ENCODE measurements at places on chromosomes 13 and 19. TPM values are rescaled to one million over a fixed set of nuclear protein-coding genes. Genes with fewer than 3 reads are reported as not detected.

Gene CGB5
- not detected for total RNA-seq

Gene ANKRD24
- total RNA-seq, result 0.82 TPM

Gene SLC25A41
- 0.44 TPM for total RNA-seq

Gene SLC1A6
- total RNA-seq, result not detected

Gene SRRM5
- total RNA-seq, result 0.37 TPM

Gene CLDND2
- 27.8 TPM for total RNA-seq

Gene ITGBL1
- total RNA-seq, result not detected

Gene EFNA2
- total RNA-seq, result not detected

Gene YJEFN3
- 7.4 TPM for total RNA-seq

Gene TRPM4
- total RNA-seq, result 0.14 TPM

Gene GDF15
- total RNA-seq, result not detected

Gene NRTN
- total RNA-seq, result not detected

Gene KIR3DL1
- total RNA-seq, result 0.28 TPM

Gene PSG1
- not detected for total RNA-seq

Gene CEACAM3
- not detected for total RNA-seq

Gene EHD2
- total RNA-seq, result not detected

Gene ZNF546
- 6.5 TPM for total RNA-seq

Gene WTIP
- 0.33 TPM for total RNA-seq

Gene MEF2B
- 3.2 TPM for total RNA-seq

Gene OR4F17
- not detected for total RNA-seq

Gene IL27RA
- total RNA-seq, result 60.3 TPM

Gene NKG7
- total RNA-seq, result 1,014 TPM

DNA sequence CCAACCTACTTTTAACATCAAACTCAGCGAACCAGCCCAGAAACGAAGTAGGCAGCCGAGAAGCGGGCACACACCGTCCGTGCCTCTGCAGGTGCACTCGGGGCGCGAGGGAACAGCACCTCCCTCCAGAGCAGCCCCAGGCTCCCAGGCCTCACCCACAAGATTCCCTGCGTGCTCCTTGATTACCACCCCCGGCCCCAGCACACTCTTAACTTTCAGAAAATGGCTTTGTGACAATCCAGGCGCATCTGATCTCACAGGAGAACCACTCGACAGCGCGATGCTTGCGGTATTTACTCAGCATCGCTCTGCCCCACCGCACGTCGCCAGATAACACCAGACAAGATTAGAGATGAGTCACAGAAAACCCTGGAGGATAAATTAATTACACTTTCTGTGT is 134.9 kb upstream of the SPACA7 start:
- H3K36me3 ChIP-seq, result no peaks in the 10 kb centered on the region
- H3K4me1 ChIP-seq, result no peaks in the 10 kb centered on the region
- H3K27me3 ChIP-seq, result no peaks in the 10 kb centered on the region
- no peak overlapping the region for H3K27ac ChIP-seq
- DNase-seq, result no peak
- no peak overlapping the region for H3K4me3 ChIP-seq

GRCh38 chr19:17455308-17456123 is 5.2 kb downstream of the NXNL1 start:
- H3K27ac ChIP-seq, result no peak overlapping the region
- no peaks in the 10 kb centered on the region for H3K36me3 ChIP-seq
- H3K27me3 ChIP-seq, result peaks cover 38% of the 10 kb centered on the region
- no peak overlapping the region for H3K4me3 ChIP-seq
- peaks cover 8% of the 10 kb centered on the region for H3K4me1 ChIP-seq

DNA sequence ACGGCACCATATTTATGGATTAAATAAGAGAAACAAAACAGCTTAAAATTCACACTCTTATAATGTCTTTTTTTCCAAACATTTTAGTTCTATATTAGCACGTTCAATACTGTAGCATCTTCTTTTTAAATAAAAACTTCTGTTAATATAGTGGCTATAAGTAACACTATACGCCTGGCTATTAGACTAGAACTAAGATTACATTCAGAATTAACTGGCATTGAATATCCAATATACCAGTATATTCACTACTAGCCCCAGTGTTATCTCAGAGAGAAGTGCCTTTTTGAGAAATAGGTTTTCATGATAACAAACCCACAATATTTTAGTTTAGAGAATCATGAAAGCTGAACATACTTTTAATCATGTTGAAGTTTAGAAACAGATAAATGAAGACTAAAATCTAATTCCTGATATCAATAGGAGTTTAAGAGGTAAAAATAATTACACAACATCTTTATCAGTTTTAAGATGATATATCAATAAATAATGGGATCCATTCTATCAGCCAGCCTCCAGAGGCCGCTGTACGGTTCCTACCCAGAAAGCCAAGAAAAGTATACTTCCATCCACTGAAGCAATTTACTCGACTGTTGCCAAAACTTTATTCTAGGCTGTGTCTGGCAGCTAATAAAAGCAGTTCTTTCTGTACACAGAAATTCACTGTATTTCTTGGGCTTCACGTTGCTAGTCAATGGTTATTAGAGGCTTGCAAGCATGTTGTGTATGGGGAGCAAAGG is 1113.4 kb upstream of the MIR17HG start:
- no peaks in the 10 kb centered on the region for H3K4me1 ChIP-seq
- no peak overlapping the region for H3K4me3 ChIP-seq
- H3K27me3 ChIP-seq, result no peaks in the 10 kb centered on the region
- no peak overlapping the region for H3K27ac ChIP-seq
- H3K36me3 ChIP-seq, result no peaks in the 10 kb centered on the region

GRCh38 chr19:43966079-43966694 is 15.2 kb downstream of the ZNF221 start:
- H3K4me1 ChIP-seq, result no peaks in the 10 kb centered on the region
- no peak overlapping the region for H3K4me3 ChIP-seq
- no peak for DNase-seq

- H3K27me3 ChIP-seq, result peaks cover 63% of the 10 kb centered on the region
- peak overlapping the region; percentile 68 for H3K4me3 ChIP-seq
- peaks cover 73% of the 10 kb centered on the region for H3K4me1 ChIP-seq
- peak; percentile 76 for DNase-seq
Measured at GRCh38 chr19:10289167-10289835, 451 bp upstream of the ICAM5 start.

GRCh38 chr19:55870736-55871135 is 34.4 kb downstream of the NLRP4 start:
- H3K27ac ChIP-seq, result no peak overlapping the region
- no peaks in the 10 kb centered on the region for H3K27me3 ChIP-seq
- no peaks in the 10 kb centered on the region for H3K4me1 ChIP-seq
- no peak overlapping the region for H3K4me3 ChIP-seq
- DNase-seq, result no peak

DNA sequence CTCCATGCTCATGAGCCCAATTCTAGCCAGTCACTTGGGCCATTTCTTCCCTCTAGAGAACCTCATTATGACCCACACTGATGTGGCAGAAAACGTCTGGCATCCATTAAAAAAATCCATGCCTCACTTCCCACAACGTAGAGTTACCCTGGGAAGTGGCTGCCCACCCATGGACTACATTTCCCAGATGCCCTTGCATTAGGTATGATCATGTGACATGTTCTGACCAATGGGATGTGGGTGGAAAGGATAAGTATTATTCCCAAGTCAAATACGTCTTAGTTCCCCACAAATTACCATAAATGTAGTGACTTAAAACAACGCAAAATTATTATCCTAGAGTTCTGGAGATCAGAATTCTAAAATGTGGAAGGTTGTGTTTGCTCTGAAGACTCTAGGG is 47.9 kb upstream of the ZNRF4 start:
- H3K27ac ChIP-seq, result no peak overlapping the region
- DNase-seq, result no peak

DNA sequence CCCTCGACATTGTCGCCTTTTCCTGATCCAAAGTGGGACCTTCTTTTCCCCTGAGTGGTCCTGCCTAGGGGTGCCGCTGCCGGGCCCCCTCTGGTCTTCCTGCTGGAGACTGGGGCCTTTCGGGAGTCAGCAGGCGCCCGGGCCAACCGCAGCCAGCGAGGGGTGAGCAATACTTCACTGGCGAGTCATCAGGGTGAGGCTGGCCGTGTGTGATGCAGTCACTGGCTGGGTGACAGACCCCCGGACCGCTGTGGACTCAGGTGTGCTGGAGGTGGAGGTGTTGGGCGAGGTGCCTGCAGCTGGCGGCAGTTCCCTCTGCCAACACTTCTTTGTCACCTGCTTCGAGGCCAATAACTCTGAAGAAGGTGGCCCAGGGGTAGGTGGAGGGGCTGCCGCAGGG is 1.5 kb upstream of the CGB5 start:
- no peak for DNase-seq
- H3K27me3 ChIP-seq, result no peaks in the 10 kb centered on the region
- H3K27ac ChIP-seq, result no peak overlapping the region
- no peak overlapping the region for H3K4me3 ChIP-seq

- no peaks in the 10 kb centered on the region for H3K27me3 ChIP-seq
- no peak overlapping the region for H3K27ac ChIP-seq
- no peaks in the 10 kb centered on the region for H3K36me3 ChIP-seq
Measured at GRCh38 chr13:105353654-105354053, 1181.8 kb downstream of the EFNB2 start.

GRCh38 chr19:44003461-44004009 is 778 bp downstream of the ZNF230 start:
- H3K27ac ChIP-seq, result peak overlapping the region; percentile 96
- peaks cover 16% of the 10 kb centered on the region for H3K4me1 ChIP-seq
- H3K36me3 ChIP-seq, result peaks cover 48% of the 10 kb centered on the region
- no peaks in the 10 kb centered on the region for H3K27me3 ChIP-seq

DNA sequence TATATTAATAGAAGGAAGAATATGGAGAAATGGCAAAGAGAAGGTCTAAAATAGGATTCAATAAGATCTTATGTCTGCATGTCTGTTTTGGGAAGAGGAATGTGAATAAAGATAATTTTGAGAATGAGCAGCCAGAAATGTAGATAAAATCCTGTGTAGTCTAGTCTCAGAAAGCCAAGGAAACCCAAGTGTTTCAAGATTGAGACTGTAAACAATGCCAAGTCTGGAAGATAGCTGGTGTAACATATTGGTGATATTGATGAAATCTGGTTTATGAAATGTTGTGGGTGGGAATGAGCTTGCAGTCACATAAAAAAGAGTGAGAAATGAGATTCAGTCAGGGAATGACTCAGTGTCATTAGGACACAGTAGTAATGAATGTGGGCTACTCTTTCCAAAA is 1180.3 kb upstream of the PCDH20 start:
- H3K4me3 ChIP-seq, result no peak overlapping the region
- no peaks in the 10 kb centered on the region for H3K36me3 ChIP-seq
- no peak for DNase-seq
- no peaks in the 10 kb centered on the region for H3K27me3 ChIP-seq

GRCh38 chr13:45178349-45179162 is 22.3 kb downstream of the KCTD4 start:
- no peaks in the 10 kb centered on the region for H3K27me3 ChIP-seq
- no peak overlapping the region for H3K4me3 ChIP-seq
- peak; percentile 41 for DNase-seq

DNA sequence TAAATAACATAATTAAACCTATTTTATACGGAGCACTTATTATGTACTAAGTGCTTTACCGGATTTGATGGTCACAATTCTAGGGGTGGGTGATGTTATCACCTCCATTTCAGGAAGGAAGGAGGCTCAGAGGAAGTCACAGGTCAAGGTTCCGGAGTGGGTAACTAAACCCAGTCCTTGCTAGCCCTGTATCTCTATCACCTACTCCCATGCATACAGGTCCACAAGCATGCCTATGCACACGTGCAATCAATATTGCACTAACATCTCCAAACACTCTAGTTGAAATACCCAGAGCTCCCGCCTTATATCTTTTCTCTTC is 17.8 kb upstream of the FOSB start:
- H3K27me3 ChIP-seq, result peaks cover 6% of the 10 kb centered on the region
- no peak for DNase-seq
- H3K4me3 ChIP-seq, result peak overlapping the region; percentile 93
- H3K4me1 ChIP-seq, result peaks cover 46% of the 10 kb centered on the region
- H3K36me3 ChIP-seq, result peaks cover 2% of the 10 kb centered on the region

GRCh38 chr19:4457654-4458395 is at the start of gene UBXN6:
UBXN6 (minus strand) TSS chr19:4457794; CDS start chr19:4457697, 97 bp downstream.
- H3K27me3 ChIP-seq, result no peaks in the 10 kb centered on the region
- peak within 1 kb of the TSS; percentile 83 for H3K27ac ChIP-seq
- H3K4me3 ChIP-seq, result peak within 1 kb of the TSS; percentile 86
- peak; percentile 99 for DNase-seq

DNA sequence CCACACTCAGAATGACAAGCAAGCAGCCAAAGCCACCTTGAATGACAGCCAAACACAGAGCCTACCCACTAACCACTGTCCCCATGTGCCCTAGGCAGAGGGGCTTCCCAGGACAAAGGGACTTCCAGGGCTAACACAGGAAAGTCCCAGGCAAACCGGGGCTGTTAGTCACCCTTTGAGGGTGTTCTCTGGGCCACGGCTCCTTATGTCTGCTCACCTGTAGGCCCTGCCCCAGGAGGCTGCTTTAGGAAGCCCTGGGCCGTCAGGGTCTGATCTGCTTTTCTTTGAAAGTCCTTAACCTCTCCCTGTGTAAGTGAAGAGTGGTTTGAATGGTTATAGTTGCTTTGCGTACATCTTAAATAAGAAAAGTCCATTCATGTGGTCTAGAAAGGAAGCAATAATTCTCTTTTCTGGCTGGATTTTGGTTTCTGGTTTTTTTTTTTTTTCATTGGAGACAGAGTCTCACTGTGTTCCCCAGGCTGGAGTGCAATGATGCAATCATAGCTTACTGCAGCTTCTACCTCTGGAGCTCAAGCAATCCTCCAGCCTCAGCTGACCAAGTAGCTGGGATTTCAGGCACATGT is 161.4 kb downstream of the EFNB2 start:
- no peaks in the 10 kb centered on the region for H3K4me1 ChIP-seq
- no peak for DNase-seq
- no peak overlapping the region for H3K27ac ChIP-seq
- peaks cover 7% of the 10 kb centered on the region for H3K27me3 ChIP-seq
- no peaks in the 10 kb centered on the region for H3K36me3 ChIP-seq
- H3K4me3 ChIP-seq, result no peak overlapping the region

DNA sequence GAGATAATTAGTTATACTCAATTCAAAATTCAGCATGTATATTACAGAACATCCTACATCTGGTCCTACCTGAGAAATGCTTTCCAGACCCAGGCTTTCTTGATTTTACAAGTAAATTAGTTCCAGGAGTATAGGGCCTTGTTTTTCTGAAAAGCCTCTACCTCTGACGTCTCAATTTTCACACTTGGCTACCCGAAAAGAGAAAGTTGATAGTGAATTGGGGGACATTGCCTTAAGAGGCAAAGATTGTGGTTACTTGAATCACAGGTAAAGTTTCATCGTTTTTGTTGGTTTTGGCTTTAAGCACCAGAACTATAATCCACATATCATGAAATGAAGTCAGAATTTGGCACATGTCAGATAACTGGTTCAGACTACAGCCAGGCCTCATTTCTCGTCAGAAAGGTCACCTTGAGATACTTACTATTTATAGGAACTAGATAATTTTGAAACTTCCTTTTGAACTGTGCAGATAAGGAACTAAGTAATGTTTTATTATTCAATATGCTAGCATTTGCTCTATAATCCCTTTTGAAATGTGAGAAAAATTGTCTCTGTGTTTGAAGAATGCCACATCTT is 30.8 kb downstream of the FAM124A start:
- DNase-seq, result peak; percentile 23
- no peak overlapping the region for H3K4me3 ChIP-seq
- peaks cover 7% of the 10 kb centered on the region for H3K27me3 ChIP-seq
- H3K4me1 ChIP-seq, result peaks cover 17% of the 10 kb centered on the region
- H3K27ac ChIP-seq, result no peak overlapping the region
- no peaks in the 10 kb centered on the region for H3K36me3 ChIP-seq
